ENCODE measurements at places on chromosomes 2 and 18.

DNA sequence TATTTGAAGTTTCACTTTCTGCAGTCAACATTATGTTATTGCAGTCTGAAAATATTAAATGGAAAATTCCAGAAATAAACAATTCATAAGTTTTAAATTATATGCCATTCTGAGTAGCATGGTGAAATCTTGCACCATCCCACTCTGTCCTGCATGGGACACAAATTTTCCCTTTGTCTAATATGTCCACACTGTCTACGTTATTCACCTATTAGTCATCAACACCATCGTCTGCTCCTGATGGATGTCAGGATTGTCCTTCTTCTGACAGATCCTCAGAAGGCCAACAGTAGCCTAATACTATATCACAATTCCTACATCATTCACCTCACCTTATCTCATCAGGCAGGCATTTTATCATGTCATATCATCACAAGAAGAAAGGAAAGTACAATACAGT is 163.1 kb downstream of the TXNL1 start:
- no peak for DNase-seq

GRCh38 chr2:17476830-17477229 is 41.4 kb downstream of the RAD51AP2 start:
- DNase-seq: no peak

DNA sequence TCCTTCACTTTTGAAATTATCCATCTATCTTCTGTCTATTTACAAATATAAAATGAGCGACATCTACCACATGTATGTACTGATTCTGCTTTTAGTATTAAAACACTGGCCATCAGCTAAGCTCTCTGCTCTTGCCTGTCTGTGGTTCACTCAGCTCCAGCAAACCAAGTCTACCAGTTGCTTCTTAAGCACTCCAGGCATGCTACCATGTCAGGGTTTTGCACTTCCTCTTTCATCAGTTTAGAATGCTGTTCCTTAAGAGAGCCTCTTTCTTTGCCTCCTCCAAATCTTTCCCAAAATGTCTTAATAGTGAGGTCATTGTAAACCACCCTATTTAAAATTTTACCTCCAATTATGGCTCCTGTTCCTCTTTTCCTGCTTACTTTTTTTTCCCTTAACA is 59.5 kb downstream of the SCN3A start:
- no peak for DNase-seq

- no peak for DNase-seq
Measured at GRCh38 chr2:101133492-101134100, 17.6 kb downstream of the TBC1D8 start.

DNA sequence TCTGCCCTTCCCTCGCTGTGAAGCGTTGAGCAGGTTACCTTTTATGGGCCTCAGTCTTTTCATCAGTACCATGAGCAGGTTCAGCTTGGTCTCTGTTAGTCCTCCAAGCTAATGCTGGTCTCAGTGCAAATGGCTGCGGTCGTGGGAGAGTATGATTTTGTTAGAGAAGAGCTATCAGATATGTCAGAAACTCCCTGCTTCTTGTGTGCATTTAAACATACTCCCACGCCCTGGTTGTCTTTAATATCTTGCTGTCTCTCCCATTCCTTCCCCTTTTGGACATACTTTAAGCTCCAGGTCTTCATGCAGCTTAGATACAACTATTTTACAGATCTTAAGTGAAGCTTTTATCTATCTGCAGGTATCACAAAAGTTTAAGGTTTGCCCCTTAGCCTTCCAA is 62.9 kb downstream of the EFR3B start:
- DNase-seq: no peak

DNA sequence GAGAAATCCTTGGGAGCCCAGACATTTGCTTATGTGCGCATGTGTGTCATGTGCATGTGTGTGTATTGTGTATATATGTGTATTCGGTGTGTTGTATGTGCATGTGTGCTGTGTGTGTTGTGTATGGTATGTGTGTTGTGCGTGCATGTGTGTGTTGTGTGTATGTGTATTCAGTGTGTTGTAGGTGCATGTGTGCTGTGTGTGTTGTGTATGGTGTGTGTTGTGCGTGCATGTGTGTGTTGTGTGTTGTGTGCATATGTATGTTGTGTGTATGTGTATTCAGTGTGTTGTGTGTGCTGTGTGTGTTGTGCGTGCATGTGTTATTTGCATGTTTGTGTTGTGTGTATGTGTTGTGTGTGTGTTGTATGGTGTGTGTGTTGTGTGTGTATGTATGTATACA is 136.9 kb downstream of the SH3RF3 start:
- DNase-seq: no peak

GRCh38 chr2:6864923-6865345 is 773 bp downstream of the CMPK2 start:
- no peak for DNase-seq

DNA sequence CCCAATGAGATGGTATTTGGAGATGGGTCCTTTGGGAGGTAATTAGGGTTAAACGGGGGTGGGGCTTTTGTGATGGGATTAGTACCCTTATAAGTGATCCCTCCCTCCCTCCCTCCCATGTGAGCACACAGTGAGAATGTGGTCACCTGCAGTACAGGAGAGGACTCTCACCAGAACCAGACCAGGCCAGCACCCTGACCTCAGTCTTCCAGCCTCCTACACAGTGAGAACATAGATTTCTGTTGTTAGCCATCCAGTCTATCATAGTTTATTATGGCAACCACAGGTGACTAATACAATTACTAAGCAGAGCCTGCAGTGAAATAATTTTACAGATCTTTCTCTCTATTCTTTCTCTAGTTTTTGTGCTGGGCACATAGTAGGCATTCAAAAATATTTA is 137.7 kb upstream of the PKDCC start:
- DNase-seq: no peak

DNA sequence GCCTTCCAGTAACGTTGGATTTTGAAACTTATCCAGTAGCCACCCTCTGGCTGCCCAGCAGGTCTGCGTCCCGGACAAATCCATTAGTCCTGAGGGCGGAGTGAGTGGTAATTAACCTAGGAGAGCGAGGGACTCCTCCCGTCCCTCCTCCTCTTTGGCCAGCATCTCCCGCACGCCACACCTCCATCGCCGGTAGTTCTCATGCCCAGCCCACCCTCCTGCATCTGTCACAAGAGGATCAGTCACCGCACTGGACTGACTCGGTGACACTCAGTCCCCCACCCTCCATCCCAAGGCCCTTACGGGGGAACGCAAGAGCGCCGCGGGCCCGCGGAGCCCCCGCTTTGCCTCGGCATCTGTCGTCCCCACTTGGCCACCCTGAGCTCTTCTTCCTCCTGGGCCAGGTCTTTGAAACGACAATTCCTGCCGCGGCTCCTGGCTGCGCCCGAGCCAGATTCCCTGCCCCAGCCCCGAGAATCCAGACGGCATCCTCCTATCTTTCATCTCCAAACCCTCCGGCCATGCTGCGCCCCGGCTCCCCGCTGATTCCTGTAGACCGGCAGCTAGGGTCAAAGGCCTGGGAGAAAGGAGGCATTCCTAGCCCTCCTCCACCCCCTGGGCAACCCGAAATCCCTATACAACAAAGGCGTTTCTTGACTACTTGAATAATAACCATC is 77.5 kb downstream of the EIF2AK3 start:
- DNase-seq: no peak

DNA sequence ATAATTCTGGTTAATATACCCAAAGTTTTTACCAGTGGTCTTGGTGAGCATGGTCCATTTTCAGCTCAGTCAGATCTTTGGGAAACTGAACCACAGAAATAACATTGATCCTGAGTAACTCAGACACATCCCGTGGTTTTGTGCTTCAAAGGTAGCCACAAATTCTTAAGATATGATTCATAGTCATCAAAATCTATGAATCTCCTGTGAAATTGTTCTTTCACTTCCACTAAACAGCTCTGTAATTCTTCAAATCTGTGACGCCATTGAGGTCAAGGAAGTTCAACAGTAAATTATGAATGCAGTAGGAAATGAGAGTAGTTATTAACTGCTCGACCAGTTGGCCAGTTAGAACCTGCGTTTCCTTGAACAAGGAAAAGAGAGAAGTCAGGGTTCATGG is 147.3 kb downstream of the IRS1 start:
- peak; percentile 67 for DNase-seq

DNA sequence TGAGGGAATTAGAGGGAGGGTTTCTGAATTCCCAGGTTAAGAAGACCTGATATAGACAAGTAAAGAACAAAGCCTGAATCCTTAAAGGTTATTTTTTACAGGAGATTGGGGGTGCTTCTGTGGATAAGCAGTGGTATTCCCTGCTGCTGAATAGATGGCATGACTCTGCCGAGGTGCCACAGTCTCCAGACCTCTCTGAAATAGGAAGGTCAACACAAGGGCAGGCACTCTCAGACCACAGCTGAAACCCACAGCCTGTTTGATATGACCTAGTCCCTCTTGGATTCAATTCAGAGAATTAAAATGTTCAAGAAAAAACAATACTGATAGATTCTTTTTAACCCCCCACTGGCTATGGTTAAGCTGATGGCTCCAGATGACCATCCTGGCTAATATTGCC is 259.3 kb downstream of the PTGR3 start:
- no peak for DNase-seq

DNA sequence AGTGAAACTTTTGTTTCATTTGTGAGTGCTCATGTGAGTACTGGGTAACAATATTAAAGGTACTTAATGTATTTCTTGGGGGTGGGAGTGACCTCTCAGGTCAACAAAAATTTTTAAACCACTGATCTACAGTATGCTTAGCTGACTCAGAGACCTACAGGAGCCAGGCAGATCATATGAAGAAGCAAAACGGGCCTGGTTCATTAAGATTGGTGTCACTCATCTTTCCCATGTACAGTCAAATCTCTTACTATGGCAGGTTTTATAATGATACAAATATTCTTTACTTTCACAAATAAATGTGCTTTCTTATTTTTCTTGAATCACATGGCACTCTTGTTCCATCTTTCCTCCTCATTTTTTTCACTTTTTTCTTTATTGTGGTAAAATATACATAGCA is 7.7 kb upstream of the TMSB10 start:
- no peak for DNase-seq

DNA sequence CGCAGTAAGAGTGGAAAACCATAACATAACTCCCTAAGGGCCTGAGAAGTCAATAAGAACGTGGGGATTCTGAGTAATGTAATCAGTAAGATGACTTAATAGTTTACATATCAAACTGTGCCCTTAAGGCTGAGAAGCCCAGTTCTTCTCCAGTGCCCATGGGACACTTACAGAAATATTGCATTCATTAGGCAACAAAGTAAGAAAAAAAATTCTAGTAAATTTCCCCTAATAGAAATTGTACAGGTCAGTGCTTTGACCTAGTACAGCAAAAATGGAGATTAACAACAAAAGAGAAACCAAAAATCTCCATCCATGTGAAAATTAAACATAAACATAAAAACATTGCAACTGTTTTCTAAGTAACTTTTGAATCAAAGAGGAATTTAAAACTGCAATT is 139.8 kb upstream of the HS6ST1 start:
- no peak for DNase-seq

- DNase-seq: no peak
Measured at GRCh38 chr2:152623076-152623740, 94.1 kb downstream of the PRPF40A start.

- DNase-seq: no peak
Measured at GRCh38 chr2:7692657-7693161, 775.5 kb downstream of the RNF144A start.

DNA sequence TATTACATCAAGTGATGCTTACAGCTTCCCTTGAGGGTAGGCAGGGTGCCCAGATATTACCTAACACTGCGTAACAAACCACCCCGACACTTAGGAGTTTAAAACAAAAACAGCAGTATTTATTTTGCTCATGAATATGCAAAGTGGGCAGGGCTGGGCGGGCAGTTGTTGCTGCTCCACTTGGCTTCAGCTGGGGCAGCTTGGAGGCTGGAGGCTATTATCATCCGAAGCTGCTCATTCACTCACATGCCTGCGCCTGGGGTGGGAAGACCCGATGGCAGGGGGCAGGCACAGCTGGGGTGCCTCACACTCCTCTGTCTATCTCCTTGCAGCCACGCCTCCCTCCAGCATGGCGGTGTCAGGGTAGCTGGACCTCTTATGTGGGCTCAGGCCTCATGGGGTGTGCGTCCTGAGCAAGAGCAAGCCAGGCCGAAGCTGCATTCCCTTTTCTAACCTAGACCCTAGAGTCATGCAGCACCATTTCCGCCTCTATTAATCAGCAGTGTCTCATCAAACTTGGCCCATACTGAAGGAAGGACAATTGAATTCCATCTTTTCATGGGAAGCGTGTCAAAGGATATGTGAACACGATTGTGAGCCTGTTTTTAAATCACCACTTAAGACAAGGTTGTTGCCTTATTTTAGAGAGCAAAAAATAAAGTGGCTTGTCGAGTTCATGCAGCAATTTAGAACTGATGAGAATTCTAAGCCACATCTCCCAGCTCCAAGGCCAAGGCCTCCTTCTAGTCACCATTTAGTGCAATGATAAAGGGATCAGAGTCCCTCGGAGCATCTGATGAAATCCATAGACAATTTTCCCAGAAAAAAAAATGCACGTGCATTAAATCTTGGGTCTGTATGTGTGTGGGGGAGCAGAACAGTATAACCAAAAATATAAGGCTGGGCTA is 54.9 kb downstream of the SDC1 start:
- no peak for DNase-seq

- no peak for DNase-seq
Measured at GRCh38 chr18:59834267-59834666, 65.5 kb upstream of the PMAIP1 start.

DNA sequence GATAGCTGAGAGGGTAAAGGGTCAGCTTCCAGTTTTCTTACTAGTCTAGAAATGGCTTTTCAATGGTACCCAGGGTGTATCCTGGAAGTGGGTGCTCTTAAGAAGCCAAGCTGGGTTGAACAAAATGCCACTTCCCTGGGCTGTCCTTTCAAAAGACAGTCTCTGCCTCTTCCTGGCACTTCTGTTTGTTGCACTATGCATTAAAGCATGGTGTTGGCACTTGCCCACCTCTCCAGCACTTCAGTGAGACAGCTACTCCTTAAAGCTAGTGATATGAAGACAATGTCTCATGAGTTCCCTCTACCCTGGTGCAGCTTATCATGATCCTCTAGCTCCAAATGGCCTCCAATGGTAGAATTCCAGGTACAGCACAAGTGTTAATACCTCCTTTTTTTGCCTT is 74.3 kb upstream of the IGFBP5 start:
- no peak for DNase-seq

GRCh38 chr2:20616341-20616871 is 34.5 kb downstream of the HS1BP3 start:
- DNase-seq: no peak

DNA sequence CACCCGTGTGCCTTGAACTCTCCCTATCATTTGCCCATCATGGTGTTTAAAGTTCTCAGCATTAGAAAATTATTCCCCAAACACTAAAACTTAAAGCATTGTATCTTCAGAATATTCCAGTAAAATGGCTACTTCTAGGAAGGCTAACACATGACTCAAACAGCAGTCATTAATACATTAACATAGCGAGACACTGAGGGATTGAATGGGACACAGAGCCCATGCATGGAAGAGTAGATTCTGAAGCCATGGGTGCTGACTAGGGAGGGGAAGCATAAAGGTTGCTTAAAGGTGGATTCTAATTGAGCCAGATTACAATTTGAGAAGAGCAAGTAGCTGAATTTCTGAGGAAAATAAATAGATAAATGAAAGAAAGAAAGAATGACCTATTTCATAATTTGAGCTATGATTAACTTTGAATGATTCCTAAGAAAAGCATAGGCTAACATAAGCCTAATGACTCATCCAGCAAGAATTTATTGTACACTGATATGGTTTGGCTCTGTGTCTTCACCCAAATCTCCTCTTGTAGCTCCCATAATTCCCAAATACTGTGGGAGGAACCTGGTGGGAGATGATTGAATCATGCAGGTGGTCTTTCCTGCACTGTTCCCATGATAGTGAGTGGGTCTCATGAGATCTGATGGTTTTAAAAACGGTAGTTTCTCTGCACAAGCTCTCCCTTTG is 79.8 kb upstream of the PIK3C3 start:
- no peak for DNase-seq
